T-helper 22 cell (primary cell): ENCODE measurements at places on chromosomes 2 and 18.

GRCh38 chr2:207119048-207119447, 46.7 kb downstream of the KLF7 start:
- DNase-seq, result no peak

DNA sequence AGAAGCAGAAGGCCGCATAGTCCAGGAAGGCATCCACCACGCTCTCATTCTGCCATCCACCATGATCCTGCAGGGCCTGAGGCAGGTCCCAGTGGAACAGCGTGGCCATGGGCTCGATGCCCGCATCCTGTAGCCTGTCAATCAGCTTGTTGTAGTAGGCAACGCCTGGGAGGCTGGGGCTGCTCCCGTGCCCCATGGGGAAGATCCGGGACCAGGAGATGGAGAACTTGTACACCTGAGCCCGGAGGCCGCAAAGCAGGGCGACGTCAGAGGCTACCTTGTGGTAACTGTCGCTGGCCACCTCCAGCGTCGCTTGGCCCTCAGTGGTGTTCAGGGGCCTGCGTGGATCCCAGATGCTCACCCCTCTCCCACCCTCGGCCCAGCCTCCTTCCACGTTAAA, 19.5 kb downstream of the LCT start:
- DNase-seq, result no peak

- no peak for DNase-seq
Observed at GRCh38 chr2:236831698-236832097, 254.0 kb upstream of the COPS8 start.

- DNase-seq, result no peak
Observed at GRCh38 chr2:232473467-232473890, 14.2 kb downstream of the ECEL1 start.

GRCh38 chr2:2681711-2682251, 350.7 kb upstream of the MYT1L start:
- DNase-seq, result no peak

DNA sequence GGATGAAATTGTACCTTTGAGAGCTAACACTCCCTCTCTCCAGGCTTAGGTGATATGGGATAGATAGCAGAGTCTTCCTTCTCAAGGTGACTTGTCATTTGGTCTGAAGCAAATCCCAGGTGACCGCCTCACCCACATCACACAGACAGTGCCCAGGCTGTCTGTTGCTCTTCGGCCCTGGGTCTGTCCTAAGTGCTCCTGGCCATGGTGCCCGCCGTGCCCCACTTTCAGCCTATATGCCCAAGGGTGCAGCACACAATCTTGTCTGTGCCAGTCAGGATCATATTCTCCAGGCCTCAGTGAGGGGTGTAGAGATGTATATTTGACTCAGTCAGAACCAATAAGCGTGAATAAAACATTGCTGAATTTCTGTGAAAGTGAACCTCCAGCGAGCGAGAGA, 326.8 kb downstream of the DYSF start:
- DNase-seq, result no peak
